ENCODE measurements at places on chromosomes 12 and 14. TPM values are rescaled to one million over a fixed set of nuclear protein-coding genes. Genes with fewer than 3 reads are reported as not detected.

The DDN gene
- total RNA-seq: 0.14 TPM

- DNase-seq: no peak
Observed at GRCh38 chr12:129075460-129076208, 222.4 kb downstream of the GLT1D1 start.

DNA sequence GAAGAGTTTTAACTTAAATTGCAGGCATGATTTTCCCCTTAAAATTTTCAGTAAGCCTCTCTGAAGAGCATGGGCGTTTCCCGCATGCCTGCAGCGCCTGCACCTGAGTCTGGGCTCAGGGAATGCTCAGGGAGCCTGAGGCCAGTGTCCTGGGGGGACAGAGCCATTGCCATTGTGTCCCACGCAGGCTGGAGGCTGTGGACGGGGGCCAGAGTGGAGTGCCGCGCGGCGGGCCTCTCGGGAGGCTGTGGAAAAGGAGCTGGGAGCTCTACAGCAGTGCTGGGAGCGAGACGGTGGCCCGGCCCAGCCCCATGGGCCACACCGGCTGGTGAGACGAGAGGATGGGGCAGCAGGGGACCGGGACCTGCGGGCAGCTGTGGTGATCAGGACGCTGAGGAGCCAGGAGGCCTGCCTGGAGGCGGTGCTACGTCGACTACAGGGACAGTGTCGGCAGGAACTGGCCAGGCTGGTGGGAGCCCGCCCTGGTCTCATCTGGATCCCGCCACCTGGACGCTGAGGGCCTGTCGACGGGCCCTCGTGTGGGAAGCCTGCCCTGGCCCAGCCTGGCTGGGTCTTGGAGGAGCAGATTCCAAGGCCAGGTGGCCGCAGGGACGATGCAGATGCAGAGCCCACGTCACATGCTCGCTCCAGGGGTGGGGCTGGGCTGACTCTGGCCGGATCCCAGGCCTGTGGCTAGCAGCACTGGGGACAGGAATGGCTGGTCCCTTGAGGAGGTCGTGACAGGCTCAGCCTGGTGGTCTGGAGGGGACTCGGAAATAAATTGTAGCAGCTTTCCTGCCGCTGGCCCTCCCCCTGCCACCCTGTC, 7.6 kb downstream of the TEDC1 start:
- no peak for DNase-seq

- peak; percentile 18 for DNase-seq
Observed at GRCh38 chr14:59320763-59321625, 132.5 kb downstream of the DAAM1 start.

The SOX5 gene
- total RNA-seq: 2.5 TPM

DNA sequence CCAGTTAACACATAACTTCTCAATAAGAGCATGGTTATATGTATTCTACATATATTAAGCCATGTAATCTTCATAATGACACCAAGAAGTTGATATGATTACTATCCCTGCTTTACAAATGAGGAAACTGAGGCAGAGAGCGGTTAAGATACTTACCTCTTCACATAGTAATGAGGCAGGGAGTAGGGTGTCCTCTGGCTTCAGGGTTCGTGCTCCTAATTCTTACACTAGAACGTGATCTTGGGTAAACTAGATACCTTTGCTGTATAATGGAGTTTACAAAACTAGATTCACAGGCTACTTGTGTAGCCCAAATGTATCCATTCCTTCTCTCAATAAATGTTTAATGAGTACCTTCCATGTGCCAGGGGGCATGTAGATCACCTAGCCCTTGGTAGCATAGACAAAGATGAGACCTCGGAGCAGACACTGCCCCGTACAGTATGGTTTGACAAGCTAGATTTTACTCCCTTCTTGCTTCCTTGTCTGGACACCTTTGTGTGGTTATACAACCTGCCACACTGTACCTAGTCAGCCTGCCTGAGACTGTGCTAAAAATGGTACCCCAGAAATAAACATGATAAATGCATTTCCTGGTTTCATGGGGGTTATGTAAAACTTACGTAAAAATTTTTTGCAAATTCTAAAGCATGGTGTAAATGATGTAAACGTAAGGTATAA, 991.8 kb downstream of the VRK1 start:
- DNase-seq: no peak
